COR-L47 (cell line): ENCODE measurements at places on chromosomes 3 and 15.

DNA sequence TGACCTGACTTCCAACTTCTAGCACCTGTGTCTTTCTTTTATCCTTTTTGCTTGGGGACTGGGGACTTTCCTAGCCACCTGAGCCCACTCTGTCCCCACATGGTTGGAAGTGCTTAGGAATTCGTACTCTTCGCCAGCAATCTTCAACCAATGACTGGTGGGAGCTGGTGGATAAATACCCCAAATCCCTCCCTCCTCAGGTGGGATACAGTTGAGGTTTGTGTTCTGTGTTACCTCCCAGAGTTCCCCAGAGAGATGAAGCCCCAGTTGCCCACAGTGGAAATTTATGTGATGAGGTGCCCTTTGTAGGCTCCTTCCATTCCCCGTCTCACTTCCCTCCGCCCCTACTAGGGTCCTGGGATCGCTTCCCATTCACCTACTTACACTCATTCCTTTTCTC, 40.1 kb upstream of the CFAP161 start:
- DNase-seq = no peak

DNA sequence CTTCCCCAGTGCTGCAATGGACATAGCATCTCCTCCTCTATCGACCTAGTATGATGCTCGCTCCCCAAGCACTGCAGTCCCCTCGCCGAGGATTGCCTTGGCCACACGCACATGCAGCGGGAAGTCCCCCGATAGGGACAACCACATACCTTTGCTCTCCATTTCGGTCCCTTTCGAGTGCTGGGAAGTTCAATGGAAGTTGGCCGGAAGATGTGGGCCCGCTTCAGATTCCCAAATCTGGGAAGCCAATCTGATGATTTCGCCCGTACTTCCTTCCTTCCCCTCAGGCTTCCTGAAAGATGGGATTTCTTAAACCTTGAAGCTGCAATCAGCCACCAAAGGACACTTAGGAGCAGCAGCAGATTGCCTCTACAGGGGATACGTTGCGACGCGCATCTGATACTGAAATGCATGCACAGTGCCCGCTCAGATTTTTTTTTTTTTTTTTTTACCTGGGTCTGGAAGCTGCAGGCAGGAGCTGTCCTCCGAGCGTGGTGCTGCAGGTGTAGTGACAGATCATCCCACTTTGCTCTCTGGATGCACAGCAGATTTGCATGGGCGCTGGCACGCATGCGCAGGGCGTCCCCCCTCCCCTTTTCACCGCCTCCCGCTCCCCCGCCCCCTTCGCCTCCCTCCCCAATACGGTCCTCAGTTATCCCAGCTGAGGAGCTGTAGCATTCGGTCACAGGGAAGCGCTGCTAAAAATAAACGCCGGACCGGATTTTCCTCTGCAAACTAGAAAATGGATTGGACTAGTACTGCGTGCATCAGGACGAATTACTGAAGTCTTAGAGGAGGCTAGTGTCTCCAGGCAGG, at the start of gene FGF12:
TSS of gene FGF12 (minus strand) at position 510 of the 816 bp plus-strand sequence.
- DNase-seq = peak; percentile 91

GRCh38 chr3:148863814-148864213, 1.3 kb upstream of the CPA3 start:
- DNase-seq = no peak

DNA sequence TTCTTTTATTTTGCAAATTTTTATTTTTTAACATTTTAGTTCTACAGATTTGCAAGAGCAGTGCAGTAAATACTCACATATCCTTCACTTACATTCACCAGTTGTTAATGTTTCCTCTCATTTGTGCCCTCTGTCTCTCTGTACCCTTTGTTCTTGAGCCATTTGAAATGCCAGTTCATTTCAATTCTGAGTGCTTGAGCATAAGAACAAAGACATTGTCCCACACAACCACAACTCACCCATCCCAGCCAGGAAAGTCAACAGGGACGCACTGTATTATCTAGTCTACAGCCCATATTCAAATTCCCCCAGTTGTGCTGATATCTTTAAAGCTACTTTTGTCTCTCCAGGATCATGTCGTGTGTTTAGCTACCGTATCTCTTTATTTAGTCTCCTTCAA, 141.4 kb upstream of the SLC6A11 start:
- DNase-seq = no peak

- no peak for DNase-seq
Measured at GRCh38 chr3:18428991-18429745, 4.0 kb upstream of the SATB1 start.

GRCh38 chr3:61812517-61812916, 251.1 kb downstream of the PTPRG start:
- no peak for DNase-seq

GRCh38 chr3:55170444-55170843, 242.6 kb upstream of the LRTM1 start:
- DNase-seq = no peak

DNA sequence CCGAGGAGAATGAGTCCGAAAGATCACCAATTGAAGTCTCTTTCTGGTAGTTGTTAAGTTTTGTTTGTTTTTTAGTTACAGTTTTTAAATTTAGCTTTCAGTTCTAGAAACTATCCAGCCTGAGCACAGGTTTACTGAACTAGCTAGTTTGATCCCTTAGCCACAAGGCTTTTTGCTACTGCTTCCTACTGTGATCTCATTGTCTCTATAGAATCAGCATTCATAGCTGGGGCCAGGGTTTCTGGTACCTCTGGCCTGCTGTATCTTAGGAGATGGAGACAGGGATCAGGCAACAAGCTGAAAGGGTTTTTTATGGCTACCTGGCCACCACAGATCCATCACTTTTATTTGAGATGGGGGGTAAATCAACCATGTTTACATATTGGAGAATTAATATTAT, 37.0 kb downstream of the GOLM2 start:
- no peak for DNase-seq

GRCh38 chr15:90240856-90241255, 6.8 kb downstream of the GDPGP1 start:
- no peak for DNase-seq

DNA sequence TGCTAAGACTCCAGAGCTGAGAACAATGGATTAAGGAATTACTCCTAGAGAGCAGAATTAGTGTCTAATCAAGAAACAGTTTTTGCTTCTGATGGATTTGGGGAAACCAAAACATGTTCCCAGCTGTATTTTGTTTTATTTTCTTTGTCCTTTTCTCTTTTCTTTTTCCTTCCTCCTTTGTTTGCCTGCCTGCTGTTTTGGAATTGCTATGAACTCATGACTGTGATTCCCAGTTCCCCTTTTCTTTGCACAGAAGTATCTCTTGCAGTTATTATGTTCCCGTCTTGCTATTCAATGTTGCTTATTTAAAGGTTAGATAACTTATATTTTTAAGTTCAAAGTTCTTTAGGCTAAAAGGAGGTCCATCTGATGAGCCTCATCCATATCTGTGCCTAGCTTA, 77.0 kb upstream of the GBE1 start:
- no peak for DNase-seq

GRCh38 chr3:28840976-28841376, 439.9 kb upstream of the RBMS3 start:
- no peak for DNase-seq

GRCh38 chr3:55180936-55181535, 253.2 kb upstream of the LRTM1 start:
- DNase-seq = no peak

GRCh38 chr3:133300102-133300501, 99.8 kb upstream of the BFSP2 start:
- DNase-seq = peak; percentile 25

DNA sequence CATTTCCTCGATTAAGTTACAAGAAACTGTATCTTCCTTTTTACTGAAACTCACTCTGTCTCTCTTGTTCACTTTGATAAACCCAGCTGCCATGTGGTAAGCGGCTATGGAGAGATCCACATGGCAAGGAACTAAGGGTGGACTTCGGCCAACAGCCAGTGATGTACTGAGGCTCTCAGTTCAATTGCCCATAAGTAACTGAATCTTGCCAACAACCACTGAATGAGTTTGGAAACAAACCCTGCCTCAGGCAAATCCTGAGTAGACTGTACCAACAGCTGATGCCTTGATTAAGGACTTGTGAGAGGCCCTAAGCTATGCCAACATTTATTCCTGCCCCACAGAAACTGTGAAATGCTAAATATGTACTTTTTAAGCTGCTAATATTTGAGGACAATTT, 433.5 kb downstream of the PLOD2 start:
- DNase-seq = no peak

DNA sequence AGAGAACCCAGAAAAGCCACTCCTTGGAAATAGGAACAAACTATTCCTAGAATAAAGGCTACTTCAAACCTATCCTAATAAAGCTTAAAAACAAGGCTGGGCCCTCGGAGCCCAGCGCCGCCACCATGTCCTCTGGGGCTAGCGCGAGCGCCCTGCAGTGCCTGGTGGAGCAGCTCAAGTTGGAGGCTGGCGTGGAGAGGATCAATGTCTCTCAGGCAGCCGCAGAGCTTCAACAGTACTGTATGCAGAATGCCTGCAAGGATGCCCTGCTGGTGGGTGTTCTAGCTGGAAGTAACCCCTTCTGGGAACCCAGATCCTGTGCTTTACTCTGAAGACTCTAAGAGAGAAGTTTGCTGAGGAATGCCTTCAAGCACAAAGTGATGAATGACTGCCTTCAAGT, 63.2 kb downstream of the ADAM10 start:
- no peak for DNase-seq

DNA sequence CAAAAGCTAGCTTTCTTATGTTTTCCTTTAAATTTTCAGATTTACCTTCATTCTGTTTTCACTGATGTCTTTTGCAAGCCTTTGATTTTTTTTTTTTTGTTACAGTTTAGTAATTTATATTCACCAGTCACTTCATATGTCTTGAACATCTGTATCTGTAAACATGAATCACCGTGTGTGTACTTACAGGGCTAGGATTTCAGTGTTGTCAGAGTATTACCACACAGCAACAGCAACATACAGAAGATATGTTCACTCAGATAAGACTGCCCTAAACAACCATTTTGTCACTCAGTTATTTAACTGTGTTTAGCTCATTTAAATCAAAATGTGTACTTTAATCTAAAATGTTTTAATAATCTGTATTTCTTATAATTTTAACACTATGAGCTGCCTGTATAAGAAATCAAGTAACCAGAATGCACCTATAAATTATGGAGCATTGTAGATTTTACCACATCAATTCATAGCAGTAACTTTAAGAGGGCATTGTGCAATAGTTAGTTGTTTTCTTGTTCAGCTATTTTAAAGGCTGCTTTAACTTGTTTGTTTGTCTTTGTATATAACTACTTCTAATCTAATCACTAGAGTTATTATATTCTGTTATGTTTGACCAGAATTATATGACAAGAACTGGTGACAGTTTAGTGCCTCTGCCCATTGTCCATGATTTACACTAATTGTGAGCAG, 50.4 kb downstream of the GHSR start:
- DNase-seq = no peak

DNA sequence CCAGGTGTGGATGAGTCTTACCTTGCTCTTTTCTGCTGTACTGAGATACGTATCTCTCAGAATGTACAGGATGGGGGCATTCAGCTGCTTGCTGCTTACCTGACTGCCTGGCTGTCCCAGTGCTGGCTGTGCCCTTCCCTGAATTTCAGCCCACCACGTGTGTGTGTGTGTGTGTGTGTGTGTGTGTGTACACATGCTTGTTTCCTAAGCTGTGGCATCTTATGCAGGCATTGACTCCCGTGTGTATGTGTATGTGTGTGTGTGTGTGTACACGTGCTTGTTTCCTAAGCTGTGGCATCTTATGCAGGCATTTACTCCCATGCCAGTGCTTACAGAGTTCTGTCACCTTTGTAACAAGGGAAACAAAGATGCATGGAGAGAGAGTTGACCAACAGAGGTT, 60.4 kb upstream of the PLXNA1 start:
- DNase-seq = no peak

DNA sequence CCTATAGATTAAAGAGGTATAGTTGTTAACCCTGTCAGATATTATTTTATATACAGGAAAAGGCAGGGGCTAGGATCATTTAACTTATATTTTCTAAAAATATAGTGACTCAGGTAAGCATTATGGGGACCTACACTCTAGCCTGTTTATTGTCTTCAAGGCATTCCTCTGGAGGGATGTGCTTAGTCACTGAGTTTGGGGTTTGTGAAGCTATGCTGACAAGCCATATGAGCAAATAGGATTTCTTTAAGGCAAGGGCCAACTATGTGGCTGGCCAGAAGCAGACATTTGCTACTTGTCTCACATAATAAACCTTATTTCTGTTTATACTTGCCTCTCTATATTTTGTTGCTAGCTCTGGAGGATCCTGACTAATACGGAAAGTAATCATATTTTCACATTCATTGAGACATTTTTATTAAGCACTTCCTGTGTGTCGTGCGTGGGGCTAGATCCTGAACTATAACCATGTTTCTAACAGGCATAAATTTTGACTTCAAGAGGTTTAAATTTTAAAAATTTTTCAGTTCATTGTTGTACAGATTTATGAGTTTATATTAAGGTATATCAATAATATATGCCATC, 153.4 kb downstream of the OTOL1 start:
- no peak for DNase-seq

- DNase-seq = no peak
Measured at GRCh38 chr3:187051724-187052366, 87.5 kb downstream of the RPL39L start.

GRCh38 chr15:59632714-59633113, 21.1 kb downstream of the GCNT3 start:
- DNase-seq = no peak
